ENCODE measurements at places on chromosomes 5 and 9.

DNA sequence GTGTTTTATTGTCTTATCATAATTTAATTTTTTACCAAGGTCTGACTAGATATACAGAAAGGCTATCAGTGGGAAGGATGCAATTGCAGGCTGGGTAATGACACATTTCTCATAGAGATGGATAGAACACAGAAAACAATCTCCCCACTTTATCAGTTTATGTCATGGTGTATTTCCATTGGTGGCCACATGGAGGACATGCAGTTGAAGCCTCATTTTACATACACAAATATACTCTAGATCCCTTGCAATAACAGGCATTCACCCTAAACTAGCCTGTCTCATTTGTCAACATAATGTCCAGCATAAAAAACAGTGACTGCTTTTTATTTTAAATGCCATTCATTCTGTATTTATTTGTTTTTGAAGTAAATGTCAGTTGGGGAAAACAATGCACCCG lies 526.3 kb downstream of the GABRG2 start:
- no peak overlapping the region for H3K27ac ChIP-seq
- no peak for DNase-seq
- H3K4me3 ChIP-seq, result no peak overlapping the region
- no peaks in the 10 kb centered on the region for H3K27me3 ChIP-seq
- no peaks in the 10 kb centered on the region for H3K4me1 ChIP-seq

DNA sequence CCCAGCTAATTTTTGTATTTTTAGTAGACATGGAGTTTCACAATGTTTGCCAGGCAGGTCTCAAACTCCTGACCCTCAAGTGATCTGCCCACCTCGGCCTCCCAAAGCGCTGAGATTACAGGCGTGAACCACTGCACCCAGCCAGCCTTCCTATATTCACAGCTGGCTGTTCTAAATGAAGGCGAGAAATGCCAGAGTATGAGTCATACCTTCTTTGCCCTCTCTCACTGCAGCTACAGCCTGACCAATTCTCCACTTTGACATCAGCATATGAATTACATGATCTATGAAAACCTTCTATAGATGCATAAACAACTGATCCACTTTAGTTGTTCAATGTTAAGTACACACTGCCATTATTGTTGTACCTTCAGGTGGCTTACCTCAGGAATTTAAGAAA lies 14.5 kb downstream of the APTX start:
- H3K27ac ChIP-seq, result no peak overlapping the region
- DNase-seq, result peak; percentile 12
- no peaks in the 10 kb centered on the region for H3K4me1 ChIP-seq
- no peak overlapping the region for H3K4me3 ChIP-seq
- peaks cover 25% of the 10 kb centered on the region for H3K36me3 ChIP-seq

GRCh38 chr5:44932922-44933585 lies 124.3 kb downstream of the MRPS30 start:
- no peaks in the 10 kb centered on the region for H3K27me3 ChIP-seq
- no peaks in the 10 kb centered on the region for H3K4me1 ChIP-seq
- H3K27ac ChIP-seq, result no peak overlapping the region
- H3K4me3 ChIP-seq, result no peak overlapping the region

DNA sequence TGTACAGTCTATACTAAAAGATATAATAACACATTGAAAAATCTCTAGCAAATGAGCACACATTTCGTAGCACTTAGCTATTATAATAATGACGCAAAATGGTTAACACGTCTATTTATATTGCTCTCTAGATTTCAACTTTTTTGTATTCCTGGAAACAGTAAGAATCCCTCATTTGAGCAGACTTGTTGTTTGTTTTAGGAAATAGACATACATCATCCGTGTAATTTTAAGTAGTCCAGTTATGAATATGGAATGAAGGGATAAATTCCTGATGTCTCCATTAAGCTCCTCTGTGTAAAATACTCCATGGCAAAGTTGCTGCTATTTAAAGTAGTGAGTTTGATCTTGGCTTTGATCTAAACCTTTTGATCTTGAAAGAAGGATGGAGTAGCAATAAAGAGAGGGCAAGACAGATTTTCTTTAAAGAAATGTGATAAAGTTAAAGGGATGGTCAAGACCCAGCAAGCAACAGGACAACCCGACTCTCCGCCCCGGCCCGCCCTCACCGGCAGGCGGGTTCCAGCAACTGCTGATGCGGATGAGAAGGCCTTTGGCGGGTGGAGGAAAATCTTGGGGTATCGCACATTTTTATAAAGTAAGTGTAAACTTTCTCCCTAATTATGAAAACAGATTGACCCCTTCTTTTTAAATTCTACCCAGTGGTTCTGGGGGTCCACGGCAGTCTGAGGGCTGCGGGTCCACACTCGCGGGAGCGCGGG lies 277.4 kb downstream of the AOPEP start:
- peak; percentile 60 for DNase-seq
- H3K4me3 ChIP-seq, result peak overlapping the region; percentile 94
- H3K4me1 ChIP-seq, result no peaks in the 10 kb centered on the region
- H3K36me3 ChIP-seq, result peaks cover 12% of the 10 kb centered on the region
- H3K27me3 ChIP-seq, result no peaks in the 10 kb centered on the region
- peak overlapping the region; percentile 95 for H3K27ac ChIP-seq

DNA sequence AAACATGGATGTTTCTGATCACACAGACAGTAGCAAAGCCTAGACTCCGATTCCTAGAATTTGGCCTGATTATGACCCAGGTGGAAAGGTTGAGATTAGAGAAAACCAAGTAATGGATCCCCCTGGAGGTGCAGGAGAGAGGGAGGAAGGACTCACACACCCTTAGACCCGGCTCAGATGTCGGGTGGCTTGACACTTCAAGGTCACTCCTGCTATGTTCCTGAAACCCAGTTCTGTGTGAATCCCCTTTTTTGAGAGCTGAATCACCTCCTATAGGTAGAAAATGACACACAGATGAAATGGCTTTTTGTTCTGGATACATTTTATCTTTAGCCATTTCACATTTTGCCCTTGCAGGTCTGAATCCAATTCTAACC lies 192.8 kb downstream of the ARRDC3 start:
- H3K27ac ChIP-seq, result peak overlapping the region; percentile 59

DNA sequence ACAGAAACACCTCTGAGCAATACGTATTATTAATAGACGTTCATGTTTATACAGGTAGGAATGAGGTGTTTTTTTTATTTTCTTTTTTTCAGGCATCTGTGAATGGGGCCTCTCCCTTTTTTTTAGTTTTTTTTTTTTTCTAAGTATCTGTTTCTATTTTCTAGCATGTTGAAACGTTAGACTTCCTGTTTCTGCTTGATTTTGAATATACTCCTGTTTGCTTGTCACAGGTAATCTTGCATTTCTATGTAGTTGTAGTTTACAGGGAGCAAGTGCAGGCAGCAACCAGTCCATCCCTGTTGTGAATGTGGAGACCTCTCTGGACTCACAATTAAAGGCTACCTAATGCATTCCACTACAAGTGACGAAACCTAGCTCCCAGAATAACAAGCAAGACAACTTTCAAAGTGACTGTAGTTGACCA lies 22.8 kb upstream of the TNFAIP8 start:
- no peak for DNase-seq
- peaks cover 8% of the 10 kb centered on the region for H3K4me1 ChIP-seq
- no peaks in the 10 kb centered on the region for H3K27me3 ChIP-seq
- no peaks in the 10 kb centered on the region for H3K36me3 ChIP-seq

GRCh38 chr5:134585966-134586365 lies 46.7 kb downstream of the SAR1B start:
- DNase-seq, result no peak
- peaks cover 5% of the 10 kb centered on the region for H3K4me1 ChIP-seq
- H3K27ac ChIP-seq, result no peak overlapping the region
- no peak overlapping the region for H3K4me3 ChIP-seq

DNA sequence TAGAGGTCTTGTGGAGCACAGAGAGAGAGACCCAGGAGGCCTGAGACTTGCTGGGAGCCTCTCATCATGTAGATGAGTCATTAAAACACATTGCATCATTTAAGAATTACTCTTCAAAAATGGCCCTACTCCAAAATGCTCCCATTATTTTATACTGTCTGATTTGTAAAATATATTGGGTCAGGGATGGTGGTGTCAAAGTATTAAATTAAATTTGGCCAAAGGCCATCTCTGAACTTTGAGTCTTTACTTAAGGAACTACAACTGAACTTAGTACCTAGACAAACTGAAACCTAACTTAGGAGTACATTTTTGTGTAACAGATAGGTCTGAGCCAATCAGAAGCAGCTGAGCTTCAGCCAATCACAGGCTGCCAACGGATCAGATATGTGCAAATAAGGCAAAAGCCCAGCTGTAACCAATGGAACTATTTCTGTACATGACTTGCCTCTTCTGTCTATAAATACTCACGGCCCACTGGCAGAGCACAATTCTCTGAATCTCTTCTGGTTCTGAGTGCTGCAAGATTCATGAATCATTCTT lies 657.2 kb downstream of the TLE1 start:
- peak; percentile 91 for DNase-seq
- H3K27me3 ChIP-seq, result peaks cover 14% of the 10 kb centered on the region
- peak overlapping the region; percentile 86 for H3K27ac ChIP-seq
- H3K4me3 ChIP-seq, result peak overlapping the region; percentile 28
- no peaks in the 10 kb centered on the region for H3K36me3 ChIP-seq
- peaks cover 3% of the 10 kb centered on the region for H3K4me1 ChIP-seq

DNA sequence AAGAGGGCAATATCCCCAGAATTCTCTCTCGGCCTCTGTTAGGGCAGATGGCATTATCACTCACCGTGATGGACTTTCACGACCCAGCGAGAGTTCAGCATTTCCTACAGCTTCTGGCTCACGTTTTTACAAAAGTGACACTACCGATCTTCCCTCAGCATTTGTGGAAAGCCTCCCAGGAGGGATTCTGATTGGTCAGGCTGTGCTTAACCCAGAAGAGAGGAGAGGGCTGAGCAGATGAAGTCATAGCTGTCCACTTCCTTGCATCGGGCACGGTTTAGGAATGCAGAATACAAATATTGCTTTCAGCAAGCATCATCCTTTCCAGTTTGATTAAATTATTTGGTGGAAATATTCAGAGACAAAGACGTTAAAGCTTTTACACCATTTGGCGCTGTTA lies 277.4 kb upstream of the MSX2 start:
- DNase-seq, result no peak
- no peak overlapping the region for H3K27ac ChIP-seq
- no peaks in the 10 kb centered on the region for H3K4me1 ChIP-seq
- no peaks in the 10 kb centered on the region for H3K36me3 ChIP-seq
- H3K27me3 ChIP-seq, result no peaks in the 10 kb centered on the region

GRCh38 chr5:179381691-179382090 lies 36.4 kb upstream of the ADAMTS2 start:
- no peaks in the 10 kb centered on the region for H3K4me1 ChIP-seq
- H3K4me3 ChIP-seq, result no peak overlapping the region
- H3K36me3 ChIP-seq, result no peaks in the 10 kb centered on the region
- no peak for DNase-seq

GRCh38 chr9:116027951-116028350 lies 125.6 kb upstream of the PAPPA start:
- no peaks in the 10 kb centered on the region for H3K36me3 ChIP-seq
- peaks cover under 1% of the 10 kb centered on the region for H3K4me1 ChIP-seq
- no peaks in the 10 kb centered on the region for H3K27me3 ChIP-seq
- peak overlapping the region; percentile 71 for H3K27ac ChIP-seq
- H3K4me3 ChIP-seq, result no peak overlapping the region
- DNase-seq, result no peak

GRCh38 chr9:125379208-125379607 lies 117.6 kb downstream of the GAPVD1 start:
- no peak for DNase-seq
- H3K4me3 ChIP-seq, result no peak overlapping the region
- peaks cover 31% of the 10 kb centered on the region for H3K27me3 ChIP-seq
- peaks cover 9% of the 10 kb centered on the region for H3K4me1 ChIP-seq
- no peak overlapping the region for H3K27ac ChIP-seq

- H3K36me3 ChIP-seq, result no peaks in the 10 kb centered on the region
- peak; percentile 97 for DNase-seq
- no peaks in the 10 kb centered on the region for H3K27me3 ChIP-seq
- no peak overlapping the region for H3K4me3 ChIP-seq
These were observed 230.3 kb downstream of the AUH start for GRCh38 chr9:91131433-91131839.

DNA sequence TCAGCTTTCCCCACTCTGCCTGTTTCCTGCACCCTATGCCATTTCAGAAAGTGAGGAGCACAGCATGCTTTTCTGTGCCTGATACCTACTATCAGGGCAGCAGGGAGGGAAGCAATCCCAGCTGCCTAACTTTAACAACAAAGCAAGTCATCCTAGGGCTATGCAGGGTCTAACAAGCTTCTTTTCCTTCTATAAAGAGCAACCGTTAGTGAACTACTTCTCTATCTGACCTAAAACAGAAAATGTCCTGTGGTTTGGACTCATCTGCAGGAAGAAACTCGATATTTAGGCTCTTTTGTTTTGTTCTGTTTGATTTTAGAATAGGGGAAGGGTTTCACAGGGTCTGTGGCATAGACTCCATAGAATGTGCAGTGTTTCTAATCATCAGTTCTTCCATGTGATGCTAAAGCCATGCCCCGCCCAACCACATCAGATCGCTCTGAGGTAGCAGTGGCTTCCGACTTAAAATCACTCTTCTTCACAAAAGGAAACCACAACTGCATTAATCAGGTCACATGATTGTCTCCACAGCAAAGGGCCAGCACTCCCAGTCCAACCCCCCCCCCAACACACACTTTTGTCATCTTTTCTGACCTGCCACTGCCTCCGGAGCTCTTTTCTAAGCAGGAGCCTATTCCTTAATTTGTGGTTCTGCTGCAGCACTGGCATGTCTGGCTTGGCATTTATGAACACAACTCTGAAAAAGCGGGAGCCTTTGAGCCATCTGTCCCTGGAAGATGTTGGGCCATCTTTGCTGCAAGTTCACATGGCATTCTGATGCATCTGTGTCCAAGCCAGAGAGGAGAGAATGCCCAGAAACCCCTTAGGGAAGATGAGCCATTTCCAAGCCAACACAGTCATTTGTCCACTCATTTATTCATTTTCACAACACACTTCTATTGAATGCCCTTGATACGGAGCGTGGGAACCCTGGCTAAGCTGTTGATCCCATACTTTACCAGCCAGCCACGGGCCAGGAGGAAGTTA lies 71.6 kb downstream of the CFAP90 start:
- no peak for DNase-seq
- H3K27ac ChIP-seq, result no peak overlapping the region
- H3K4me3 ChIP-seq, result no peak overlapping the region
- no peaks in the 10 kb centered on the region for H3K27me3 ChIP-seq

DNA sequence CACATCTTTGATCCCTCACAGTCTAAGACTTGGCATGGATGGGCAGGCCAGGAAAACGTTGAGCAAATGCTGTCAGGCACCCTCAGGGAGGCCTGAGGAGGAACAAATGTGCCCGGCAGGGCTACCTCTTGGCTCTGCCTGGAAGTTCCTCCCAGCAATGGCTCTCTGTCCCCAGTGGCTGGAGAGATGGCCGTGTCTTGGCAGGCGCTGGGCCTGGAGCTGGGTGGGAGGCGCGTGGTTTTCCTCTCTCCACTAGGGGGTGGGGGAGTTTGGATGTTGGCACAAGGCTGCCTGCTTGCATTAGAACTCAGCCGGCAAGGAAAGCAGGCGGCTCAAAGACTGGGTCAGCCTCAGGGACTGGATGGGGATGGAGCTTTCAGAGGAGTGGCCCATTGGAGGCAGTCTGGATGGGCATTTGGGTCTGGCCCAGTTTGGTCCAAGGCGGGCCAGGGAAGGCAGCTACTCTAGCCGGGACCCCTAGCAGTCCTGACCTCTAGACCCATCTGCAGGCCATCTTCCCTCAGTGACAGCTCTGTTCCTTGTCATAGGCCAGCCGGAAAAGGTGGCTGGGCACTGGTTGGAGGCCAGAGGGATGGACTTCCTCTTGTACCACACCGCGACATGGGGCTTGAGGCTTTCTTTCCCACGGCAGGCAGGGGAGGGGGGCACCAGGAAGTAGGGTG lies 68.2 kb upstream of the STC2 start:
- H3K36me3 ChIP-seq, result no peaks in the 10 kb centered on the region
- no peak overlapping the region for H3K27ac ChIP-seq
- peak; percentile 16 for DNase-seq
- no peak overlapping the region for H3K4me3 ChIP-seq

All from mesenchymal stem cell (in vitro differentiated cells and primary cell).